NCI-H526 treated with DMSO at 0.1 percent for 48 hours (cell line): ENCODE measurements at places on chromosomes 3 and 15.

GRCh38 chr3:108525256-108525655, 14.9 kb upstream of the MYH15 start:
- DNase-seq: no peak

DNA sequence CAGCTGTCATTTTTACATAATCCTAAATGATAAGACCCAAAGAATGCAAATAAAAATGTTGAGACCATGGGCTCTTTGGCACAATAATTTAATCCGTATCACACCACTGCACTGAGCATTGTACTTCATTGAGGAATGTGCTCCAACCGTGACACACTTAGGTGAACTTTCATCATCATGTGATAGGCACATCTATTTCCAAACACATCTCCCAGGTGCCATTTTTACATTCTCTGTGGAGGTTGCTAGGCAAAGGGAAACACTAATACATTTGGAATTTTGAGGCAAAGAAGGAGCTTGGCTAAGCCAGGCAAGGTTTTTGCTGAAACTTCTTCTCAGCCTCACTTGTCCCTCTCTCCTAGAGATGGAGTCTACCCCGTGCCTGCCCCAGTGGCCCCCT, 68.7 kb downstream of the LRTM1 start:
- peak; percentile 76 for DNase-seq

GRCh38 chr15:33834892-33835743, 133.2 kb upstream of the CHRM5 start:
- no peak for DNase-seq

GRCh38 chr3:14684447-14684846, 9.5 kb downstream of the C3orf20 start:
- no peak for DNase-seq

GRCh38 chr3:160641665-160642309, 35.2 kb upstream of the ARL14 start:
- DNase-seq: no peak

- DNase-seq: no peak
Observed at GRCh38 chr15:25694823-25695312, 168.3 kb downstream of the ATP10A start.

DNA sequence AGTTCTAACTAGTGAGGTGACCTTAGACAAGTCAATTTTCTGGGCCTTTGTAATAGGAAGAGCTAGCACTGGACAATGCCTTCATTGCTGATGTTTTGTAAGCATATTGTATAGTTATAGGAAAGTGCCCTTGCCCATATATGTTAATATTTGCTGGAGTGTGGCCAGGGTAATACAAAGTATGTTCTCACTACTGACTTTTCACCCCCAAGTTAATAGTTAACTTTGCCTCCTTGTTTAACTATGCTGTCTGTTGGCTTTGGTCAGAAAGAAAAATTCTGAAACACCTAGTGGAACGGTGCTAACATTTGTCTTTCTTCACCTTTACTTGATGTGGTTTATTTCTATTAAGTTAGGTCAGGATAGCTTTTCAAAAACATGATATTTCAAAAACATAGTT, 287.4 kb upstream of the CTNNB1 start:
- DNase-seq: no peak

DNA sequence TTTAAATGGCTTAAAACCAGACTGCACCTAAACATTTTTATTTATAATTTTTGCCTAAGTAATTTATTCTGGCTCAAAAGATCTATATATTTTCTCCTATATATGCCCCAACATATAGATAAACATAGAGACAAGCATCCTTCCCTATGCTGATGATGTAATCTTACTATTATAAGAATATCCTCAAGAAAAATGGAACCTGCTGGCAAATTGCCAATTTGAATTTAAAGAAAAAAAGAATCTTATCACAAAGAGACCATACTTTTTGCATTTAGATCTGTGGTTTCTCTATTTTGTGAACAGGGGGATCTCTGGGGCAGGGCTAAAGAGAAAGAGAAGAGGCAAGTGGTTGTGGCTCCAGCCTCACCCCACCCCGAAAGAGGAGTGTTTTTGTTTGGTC, 107.2 kb upstream of the CMC1 start:
- no peak for DNase-seq

- DNase-seq: no peak
Observed at GRCh38 chr15:90062023-90062442, 40.2 kb downstream of the IDH2 start.

DNA sequence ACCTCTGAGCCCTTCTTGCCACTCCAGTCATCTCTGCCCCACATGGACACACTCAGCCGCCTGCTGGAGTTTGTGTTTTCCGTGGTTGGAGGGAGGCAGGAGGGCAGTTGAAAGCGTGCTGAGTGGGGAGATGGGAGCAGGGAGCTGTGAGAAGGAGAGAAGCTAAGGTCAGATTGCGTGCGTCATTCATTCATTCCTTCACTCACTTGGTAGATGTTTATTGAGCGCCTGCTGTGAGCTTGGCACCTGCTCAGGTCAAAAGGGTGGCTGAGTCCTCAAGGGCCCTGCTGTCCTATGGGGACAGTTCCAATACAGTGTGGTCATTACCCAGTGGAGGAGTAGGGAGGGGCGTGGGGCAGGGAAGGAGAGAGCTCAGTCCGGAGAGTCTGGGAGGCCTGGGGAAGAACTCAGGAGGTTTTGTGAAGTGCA, 23.5 kb downstream of the LIMD1 start:
- no peak for DNase-seq

DNA sequence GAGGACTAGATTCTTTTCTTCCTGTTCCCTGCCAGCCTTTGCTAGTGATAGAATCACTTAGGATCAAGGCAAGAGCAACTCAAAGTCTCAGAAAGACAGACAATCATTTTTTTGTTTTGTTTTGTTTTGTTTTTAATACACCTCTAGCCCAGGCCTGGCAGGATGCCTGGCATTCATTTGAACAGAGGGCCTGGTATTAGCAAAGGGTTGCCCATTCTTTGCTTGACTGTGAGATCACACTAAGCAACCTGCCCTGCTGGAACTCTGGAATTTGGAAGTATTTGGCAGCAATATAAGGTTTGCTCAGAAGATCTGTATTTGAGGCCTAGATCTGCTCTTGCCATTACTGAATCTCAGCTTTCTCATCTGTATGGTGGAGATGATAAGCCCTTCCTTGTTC, 21.8 kb upstream of the ATP13A5 start:
- DNase-seq: no peak

DNA sequence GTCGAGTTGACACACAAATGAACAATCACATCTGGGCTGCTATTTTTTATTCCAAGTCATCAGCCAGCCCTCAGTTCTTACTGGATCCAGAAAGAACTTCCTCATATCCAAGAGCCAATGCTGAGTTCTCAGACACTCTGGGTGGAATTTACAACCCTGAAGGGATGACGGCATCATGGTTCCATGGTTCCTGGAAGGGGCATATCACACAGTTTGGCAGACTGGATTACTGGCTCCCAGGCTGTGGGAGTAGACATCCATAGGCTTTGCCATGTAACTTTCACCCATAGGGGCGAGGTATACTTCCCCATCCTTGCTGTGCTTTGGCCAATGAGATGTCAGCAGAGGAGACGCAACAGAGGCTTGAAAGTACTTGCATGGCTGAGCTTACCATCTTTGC, 26.9 kb upstream of the KBTBD12 start:
- no peak for DNase-seq

GRCh38 chr15:69400850-69401249, 13.3 kb upstream of the KIF23 start:
- DNase-seq: no peak

GRCh38 chr15:72306211-72306785, 13.7 kb downstream of the CELF6 start:
- DNase-seq: no peak

DNA sequence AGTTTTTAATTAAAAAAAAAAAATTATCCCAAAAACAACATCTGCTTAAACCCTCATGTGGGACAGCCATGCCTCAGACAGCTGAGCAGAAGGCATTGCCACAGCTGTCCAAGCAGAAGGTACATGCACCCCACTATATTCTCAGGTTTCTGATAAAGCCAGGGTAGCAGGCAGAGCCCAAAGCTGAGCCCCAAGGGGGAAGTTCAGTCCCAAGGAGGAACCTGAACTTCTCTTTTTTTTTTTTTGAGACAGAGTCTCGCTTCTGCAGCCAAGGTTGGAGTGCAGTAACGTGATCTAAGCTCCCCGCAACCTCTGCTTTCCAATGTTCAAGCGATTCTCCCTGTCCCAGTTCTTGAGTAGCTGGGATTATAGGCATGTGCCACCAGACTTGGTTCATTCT, 33.2 kb downstream of the MKRN2 start:
- no peak for DNase-seq

- DNase-seq: peak; percentile 68
Observed at GRCh38 chr3:193240850-193241706, at the start of gene PLAAT1. Gene PLAAT1 (plus strand): TSS chr3:193241222. CDS start chr3:193255651, 14,429 bp downstream.

GRCh38 chr15:63473999-63474809, 30.2 kb upstream of the USP3 start:
- peak; percentile 50 for DNase-seq

DNA sequence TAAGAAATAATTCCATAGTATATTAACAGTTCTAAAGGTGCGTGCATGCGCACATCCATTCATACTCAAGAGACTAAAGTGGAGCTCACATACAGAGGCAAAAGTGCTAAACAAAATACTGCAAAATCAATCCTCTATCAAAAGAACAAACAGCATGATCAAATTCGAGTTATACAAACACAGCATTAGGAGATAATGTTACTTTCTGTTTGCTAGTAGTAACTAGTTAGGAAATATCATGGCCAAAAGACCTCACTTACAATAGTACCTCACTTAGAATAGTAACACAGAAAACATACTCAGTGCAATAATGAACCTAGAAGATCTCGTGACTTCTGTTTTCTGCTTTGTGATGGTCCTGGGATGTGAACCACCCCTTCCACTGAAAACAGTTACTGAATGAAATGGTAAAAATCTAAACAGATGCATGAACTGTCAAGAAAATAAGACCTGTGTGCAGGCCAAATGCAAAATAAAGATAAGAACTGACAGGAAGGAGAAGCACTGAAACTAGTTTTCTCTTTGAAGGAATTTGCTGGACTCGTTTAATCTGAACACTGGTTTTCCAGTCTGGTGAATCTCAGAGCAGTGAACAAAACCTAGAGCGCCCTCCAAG, 20.9 kb upstream of the CEMIP start:
- no peak for DNase-seq
